Activated T-helper 2 cell treated with anti-CD3 and anti-CD28 coated beads, Interferon-gamma antibody, Interleukin-2, Interleukin-4, amounts not matched to agents 10 μg/mL and 5 μg/mL and 100 μg/mL, durations not matched to agents 14 hours and 24 hours and 36 hours (primary cell): ENCODE measurements at places on chromosomes 4 and X. TPM values are rescaled to one million over a fixed set of nuclear protein-coding genes. Genes with fewer than 3 reads are reported as not detected.

The FAM200B gene
- 5.6 and 6.8 TPM in 2 replicates for total RNA-seq

The DDIT4L gene
- 3.3 TPM in 2 replicates for total RNA-seq

The SPIN2A gene
- 0.76 and 0.84 TPM in 2 replicates for total RNA-seq

DNA sequence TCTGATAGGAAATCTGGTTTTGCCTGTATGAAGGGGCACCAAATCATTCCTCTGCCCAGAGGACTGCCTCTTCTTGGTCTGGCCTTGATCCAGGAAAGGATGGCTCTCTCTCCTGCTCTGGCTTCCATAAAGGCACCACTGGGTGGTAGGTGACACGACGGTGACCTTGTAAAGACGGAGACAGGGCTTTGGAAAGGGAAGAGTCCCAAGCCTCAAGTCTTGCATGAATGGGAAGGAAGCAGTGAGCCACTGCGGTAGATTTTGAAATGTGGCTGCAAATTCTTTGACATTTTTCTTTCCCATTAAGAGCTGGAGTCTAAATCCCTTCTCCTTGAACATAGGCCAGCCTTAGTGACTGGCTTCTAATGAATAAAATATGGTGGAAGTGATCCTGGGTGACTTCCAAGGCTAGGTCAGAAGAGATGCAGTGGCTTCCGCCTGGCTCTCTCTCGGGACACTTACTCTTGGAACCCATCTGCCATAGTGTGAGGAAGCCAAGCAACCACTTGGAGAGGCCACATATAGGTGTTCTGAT, 347.4 kb downstream of the BCOR start:
- no peak for DNase-seq

DNA sequence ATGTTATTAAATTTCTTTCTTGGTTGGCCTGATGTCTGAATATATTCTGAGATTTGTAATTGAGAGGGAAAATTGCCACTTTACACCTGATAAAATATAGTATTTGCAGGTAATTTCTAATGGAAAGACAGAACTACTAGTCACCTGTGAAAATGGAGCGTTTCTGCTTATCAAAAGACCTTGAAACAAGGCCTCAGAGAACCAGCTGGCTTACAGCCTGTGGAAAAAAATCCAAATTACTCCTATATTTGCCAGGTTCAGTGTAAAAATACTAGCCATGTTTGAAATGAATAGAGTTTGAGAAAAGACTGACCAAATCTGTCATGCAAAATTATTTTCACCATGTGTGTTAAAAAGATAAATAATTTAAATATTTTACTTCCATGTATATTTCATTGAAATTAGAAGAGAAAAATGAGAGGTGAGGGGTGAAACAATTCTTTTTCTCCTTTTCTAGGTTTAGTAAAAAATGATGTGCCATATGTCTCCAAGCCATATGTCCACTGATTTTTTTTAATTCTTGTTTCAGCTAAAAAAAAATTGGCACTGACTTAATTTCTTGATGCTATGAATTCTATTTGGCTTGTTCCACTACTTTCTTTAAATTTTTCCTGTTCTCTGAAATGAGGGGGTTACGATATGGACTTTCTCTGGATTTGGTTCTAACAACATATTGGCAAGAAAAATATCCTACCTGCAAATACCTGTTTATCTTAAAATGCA, 464.9 kb downstream of the GRXCR1 start:
- no peak for DNase-seq

GRCh38 chrX:42869659-42870476, 91.9 kb upstream of the PPP1R2C start:
- no peak for DNase-seq

DNA sequence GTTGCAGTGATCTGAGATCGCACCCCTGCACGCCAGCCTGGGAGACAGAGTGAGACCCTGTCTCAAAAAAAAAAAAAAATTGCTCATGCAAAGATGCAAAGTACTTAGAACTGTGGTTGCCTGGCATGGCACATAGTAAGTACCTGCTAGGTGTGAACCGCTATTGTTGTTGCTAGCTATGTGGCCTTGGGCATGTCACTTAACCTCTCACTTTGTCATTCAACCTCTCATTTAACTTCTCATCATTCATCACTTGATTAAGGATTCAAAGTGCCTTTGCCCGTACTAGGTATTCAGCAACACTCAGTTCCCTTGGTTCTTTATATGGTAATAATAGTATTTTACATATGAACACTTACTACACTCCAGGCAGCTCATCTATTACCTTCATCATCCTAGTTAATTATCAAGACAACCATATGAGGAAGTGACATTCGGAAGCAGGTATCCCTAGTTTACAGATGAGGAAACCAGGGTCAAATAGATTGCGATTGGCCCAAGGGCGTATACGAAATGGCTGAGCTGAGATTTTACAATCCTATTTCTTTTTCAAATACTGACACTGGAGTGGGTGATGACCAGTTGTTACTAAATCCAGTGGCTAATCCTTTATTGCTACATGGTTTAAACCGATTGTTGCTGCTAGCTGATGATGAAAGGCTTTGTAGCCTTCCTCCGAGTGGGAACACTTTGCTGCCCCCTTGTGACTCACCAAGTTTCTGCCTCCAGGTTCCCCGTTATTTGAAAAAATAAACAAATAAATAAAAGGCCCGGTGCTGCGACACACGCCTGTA, 28.8 kb upstream of the SOWAHD start:
- peak; percentile 35 for DNase-seq
